Upper lobe of left lung (tissue), 6 donors: ENCODE measurements at places on chromosomes 4 and X. TPM values are rescaled to one million over a fixed set of nuclear protein-coding genes. Genes with fewer than 3 reads are reported as not detected.

Gene USP17L21
- total RNA-seq = not detected

DNA sequence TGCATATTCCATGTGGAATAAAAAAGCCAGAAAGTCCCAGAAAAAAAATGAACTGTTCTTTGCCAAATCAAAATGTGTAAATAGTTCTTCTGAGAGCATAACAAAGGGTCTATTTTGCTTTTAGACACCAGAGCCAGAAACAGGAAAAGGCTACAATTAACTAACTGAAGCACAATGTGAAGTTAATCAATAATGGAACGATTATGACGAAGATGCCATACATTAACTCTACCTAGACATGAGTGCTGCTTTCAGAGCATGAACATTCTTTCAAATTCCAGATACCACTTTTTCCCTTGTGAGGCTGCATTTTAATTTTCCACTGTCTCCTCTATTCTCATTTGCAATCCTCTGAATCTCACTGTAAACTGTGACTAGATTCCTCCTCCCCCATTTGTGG, 48.7 kb upstream of the PHOX2B start:
- no peak for DNase-seq

- DNase-seq = no peak
Measured at GRCh38 chrX:1883772-1884171, 268.9 kb downstream of the ASMT start.

DNA sequence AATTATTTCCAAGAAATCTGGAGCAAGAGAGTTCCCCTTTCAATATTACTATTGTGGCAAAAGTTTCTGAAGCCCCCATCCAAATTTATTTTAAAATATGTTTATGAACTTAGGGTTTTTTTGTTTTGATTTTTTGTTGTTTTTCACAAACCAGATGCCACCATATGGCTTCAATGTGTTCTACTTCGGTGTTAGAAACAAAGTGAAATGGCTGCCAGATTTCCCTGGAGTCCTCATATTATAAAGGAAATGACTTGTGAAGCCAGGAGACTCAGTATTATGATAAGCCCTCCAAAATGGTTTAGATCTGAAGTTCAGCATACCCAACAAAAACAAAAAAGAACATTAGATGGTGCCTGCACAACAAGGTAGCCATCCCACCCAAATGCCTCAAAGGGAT, 154.2 kb upstream of the SPANXC start:
- no peak for DNase-seq

DNA sequence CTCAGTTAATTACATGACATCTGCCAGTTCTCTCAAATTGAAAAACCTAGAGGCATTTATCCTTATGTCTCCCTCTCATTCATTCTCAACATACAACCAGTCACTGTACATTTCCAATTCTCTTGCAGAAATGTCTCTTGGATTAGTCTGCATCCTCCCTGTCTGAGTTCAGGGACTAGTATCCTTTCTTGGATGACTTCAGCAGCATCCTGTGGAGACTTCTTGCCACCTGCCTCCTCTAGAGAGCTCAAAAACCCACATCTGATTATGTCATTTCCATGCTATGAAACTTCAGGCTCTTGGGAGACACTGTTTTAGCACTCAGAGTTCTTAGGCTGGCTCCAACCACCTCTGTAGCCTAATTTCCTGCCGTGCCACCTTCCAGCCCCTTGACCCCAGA, 515.1 kb upstream of the DIPK2B start:
- no peak for DNase-seq

DNA sequence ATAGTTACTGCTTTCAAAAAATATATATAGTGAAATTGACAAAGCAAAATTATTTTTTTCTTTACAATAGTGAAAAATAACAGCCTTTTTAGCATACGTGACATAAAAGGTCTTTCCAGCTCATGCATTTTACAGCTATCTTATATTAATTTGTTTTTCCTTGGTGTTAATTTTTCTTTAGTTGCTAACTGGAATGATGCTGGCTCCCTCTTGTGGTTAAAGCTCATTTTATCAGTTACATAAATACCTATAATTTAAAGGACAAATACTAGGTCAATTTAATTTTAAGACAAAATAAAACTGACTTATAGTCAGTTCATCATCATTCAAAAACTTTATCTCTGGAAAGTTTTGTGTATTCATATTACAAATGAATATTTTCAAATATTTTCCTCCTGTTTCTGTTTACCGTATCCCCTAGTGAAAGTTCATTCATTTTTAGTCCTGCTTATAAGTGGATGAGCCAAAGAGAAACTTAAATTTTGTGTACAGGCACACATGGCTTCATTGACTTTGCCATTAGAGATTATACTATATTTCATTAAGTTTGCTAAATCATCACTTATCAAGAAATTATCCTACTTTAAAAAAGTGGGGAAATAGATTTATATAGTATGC, 9.9 kb upstream of the ANAPC4 start:
- DNase-seq = no peak

DNA sequence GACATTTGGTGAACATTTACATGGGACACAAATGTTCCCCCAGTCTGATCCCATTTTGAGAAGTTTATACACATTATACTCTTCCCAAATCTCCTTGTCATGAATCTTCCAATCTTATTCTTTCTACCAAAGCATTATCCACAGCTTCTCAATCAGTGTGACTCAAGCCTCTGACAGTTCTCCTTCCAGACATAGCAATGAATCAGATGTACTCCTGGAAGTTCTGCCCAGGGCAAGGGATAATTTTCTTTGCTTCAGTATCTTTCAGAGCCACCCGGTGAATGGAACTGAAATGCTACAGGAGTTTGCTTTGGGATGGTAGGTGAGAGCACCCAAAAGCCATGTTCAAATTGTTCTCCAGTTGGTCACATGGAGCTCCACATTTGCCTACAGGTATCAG, 145.5 kb downstream of the ANXA5 start:
- DNase-seq = no peak

- no peak for DNase-seq
Measured at GRCh38 chrX:15269618-15270521, at the start of gene ASB9. ASB9 (minus strand) TSS chrX:15270083; CDS start chrX:15269874, 209 bp downstream.

DNA sequence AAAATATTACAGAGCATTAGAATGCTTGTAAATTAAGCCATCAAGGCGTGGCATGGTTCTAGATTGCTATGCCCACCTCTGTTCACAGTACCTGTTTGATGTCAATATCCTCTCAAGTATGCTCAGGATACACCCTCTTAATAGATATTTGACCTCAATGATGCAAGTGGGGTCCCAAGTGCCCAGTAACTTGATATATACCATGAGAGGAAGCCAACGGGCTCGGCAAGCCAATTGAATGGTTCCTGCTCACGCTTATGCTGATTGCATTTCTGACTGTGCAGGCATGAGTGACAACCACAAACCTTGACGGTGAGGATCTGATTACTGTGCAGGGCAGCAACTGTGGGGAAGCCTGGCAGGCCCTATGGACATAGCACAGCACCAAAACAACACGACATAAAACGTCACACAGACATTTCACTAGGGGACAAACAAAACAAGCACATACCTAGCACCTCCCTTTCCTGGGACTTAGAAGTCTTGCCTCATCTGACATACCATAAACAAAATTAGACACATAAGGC, 179.1 kb upstream of the ETNPPL start:
- no peak for DNase-seq
